ENCODE measurements at places on chromosomes 11 and 22. TPM values are rescaled to one million over a fixed set of nuclear protein-coding genes. Genes with fewer than 3 reads are reported as not detected.

ZNF214 gene
- total RNA-seq: 7.0 TPM

OR51B5 gene
- total RNA-seq: 2.3 TPM

C11orf16 gene
- 0.47 TPM for total RNA-seq

ENTHD1 gene
- not detected for total RNA-seq

STK33 gene
- total RNA-seq: 10.7 TPM

QSER1 gene
- total RNA-seq: 38.5 TPM

All from metanephros (tissue), 2 donors.